Stimulated activated CD4-positive, alpha-beta T cell treated with anti-CD3 and anti-CD28 coated beads, Interleukin-12 subunit alpha, Interleukin-12 subunit beta, amount 100 ng/mL, for 24 hours (primary cell): ENCODE measurements at places on chromosomes 16 and 17.

GRCh38 chr17:78986649-78987328 is 7.1 kb upstream of the LGALS3BP start:
- DNase-seq = no peak

- no peak for DNase-seq
Observed at GRCh38 chr17:7179317-7180254, at the start of gene ASGR1. TSS of gene ASGR1 (minus strand) at chr17:7179370. CDS start at chr17:7178563, 807 bp downstream.

DNA sequence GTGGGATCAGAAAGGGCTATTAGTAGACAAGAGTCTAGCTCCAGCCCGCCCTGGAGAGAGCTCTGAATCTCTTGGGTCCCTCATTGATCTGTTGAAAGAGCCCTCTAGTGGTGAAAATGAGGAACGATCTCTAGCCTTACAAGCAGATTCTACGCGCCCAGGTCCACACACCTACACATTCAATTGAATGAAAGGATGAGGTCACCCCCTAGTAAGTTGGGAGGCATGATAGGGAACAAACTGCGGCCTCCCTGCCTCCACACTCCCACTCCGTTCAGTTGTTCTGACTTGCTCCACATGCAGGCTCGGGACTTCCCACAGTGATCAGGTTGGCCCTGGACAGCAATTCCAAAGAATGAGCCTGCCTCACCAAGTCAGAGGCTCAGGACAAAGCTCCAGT is 2.9 kb upstream of the CACNG3 start:
- DNase-seq = no peak

DNA sequence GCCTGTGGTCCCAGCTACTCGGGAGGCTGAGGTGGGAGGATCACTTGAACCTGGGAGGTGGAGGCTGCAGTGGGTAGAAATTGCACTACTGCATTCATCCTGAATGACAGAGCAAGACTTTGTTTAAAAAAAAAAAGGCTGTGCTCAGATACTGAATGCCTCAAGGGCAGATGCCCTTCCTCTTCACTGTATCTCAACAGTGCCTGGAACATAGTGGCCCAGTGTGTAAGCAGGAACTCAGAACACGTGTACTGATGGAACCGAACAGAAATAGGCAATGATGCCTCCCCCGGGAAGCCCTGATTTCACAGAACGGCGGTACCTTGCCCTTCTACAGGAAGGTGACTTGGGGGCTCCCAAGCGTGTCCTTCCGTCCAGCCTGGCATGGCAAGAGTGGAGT is 46.8 kb downstream of the PLXDC1 start:
- no peak for DNase-seq

GRCh38 chr17:56675876-56676660 is 82.6 kb downstream of the NOG start:
- DNase-seq = no peak

DNA sequence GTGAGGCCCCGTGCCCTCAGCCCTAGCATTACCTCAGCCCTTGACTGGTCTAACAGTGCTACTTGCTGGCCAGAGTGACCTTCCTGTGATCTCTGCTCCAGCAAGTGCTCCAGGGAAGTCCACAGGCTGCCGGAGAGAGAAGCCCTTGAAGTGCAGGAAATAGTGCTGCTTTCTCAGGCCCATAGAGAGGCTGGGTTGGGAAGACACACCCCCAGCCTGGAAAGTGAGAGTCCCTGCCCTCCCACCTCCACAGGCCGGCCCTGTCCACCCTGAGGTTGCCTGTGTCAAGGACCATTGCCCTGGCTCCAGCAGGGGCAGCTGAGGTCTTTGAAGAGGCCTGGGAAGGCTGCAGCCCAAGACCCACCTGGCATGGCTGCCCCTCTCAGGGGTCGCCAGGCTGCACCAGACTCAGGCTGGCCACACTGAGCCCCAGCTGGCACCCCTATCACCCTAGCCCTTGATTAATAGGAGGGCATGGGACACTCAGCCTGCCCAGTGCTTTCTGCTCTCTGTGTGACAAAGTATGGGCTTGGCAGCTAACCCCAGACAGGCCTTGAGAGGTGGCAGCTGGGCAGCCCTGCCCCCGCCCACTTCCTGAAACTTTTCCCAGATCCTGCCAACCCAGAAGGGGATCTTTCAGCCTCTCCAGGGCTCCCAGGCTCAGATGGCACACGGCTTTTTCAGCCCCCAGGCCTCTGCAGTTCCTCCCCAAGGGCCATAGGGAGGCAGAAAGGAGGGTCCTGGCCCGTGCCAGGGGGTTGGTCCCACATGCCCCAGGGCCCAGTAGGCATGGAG is 21.7 kb downstream of the ATP6V0D1 start:
- no peak for DNase-seq

DNA sequence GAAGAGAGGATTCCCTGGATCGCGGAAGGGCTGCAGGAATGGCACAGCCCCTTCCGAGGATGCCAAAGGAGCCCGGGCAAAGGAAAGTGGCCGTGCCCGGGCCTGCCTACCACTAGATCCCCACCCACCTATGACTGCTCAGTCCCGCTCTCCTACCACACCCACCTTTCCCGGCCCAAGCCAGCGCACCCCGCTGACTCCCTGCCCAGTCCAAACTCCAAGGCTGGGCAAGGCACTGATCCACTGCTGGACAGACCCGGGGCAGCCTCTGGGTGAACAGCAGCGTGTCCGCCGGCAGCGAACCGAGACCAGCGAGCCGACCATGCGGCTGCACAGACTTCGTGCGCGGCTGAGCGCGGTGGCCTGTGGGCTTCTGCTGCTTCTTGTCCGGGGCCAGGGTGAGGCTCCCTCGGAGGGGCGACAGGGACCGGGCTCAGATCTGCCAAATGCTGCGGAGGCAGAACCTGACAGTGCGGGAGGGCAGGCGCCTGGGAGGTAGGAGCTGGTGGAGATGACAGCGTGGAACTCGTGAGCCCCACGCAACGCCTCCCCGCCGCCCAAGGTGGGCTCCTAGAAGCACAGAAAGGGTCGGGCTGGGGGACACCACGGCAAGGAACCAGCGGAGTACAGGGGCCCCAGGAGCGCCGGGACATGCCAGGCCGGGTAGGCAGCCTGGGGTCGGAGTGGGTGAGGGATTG is at the start of gene CES2:
CES2 (plus strand) TSS at position 203 of the 698 bp plus-strand sequence; CDS start at position 323, 120 bp downstream.
- DNase-seq = no peak
